Activated CD8-positive, alpha-beta T cell treated with anti-CD3 and anti-CD28 coated beads, Interleukin-2, amount 10 ng/mL, durations not matched to agents 7 days and 5 days (primary cell): ENCODE measurements at places on chromosomes 4 and X.

DNA sequence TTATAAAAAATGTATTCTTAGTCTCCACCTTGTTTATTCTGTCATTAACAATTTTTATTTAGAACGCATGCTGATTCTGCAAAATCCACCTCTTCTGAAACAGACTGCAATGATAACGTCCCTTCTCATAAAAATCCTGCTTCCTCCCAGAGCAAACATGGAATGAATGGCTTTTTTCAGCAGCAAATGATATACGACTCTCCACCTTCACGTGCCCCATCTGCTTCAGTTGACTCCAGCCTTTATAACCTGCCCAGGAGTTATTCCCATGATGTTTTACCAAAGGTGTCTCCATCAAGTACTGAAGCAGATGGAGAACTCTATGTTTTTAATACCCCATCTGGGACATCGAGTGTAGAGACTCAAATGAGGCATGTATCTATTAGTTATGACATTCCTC, 75.6 kb upstream of the SMARCA5 start:
- DNase-seq = no peak

DNA sequence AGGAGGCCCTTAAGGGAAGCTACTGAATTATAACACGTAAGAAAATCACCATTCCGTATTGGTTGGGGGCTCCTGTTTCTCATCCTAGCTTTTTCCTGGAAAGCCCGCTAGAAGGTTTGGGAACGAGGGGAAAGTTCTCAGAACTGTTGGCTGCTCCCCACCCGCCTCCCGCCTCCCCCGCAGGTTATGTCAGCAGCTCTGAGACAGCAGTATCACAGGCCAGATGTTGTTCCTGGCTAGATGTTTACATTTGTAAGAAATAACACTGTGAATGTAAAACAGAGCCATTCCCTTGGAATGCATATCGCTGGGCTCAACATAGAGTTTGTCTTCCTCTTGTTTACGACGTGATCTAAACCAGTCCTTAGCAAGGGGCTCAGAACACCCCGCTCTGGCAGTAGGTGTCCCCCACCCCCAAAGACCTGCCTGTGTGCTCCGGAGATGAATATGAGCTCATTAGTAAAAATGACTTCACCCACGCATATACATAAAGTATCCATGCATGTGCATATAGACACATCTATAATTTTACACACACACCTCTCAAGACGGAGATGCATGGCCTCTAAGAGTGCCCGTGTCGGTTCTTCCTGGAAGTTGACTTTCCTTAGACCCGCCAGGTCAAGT, 6.9 kb upstream of the MSANTD1 start:
- DNase-seq = no peak

GRCh38 chr4:114250439-114250891, 271.0 kb upstream of the ARSJ start:
- no peak for DNase-seq

GRCh38 chr4:5709207-5709575, 832 bp upstream of the EVC2 start:
- DNase-seq = no peak

GRCh38 chr4:4480685-4481398, 61.0 kb downstream of the STX18 start:
- no peak for DNase-seq

DNA sequence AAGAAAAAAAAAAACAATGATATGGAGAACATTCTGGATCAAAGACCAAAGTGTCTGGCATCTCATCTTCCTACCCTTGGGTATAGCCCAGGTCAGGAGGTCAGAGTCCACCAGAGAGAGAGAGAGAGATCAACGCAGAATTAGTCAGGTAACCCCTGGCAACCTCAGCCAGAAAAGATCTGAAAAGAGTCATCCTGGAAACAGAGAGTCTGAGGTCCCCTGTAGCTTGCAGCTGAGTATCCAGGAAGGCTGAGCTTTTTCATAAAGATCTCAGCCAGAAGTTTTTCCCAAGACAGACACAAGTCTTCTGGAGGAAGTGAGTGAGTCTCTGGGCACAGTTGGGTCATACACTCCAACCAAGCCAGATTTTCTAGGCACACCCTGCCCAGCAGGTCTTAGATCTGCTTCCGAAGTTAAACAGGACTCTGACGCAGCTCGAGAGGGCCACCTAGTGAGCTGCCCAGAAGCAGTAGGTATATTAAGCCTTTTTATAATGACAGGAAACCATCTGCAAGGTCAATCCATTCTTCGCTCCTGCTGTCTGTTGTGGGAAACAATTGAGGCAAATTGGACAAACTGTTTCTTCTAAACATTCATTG, 35.7 kb downstream of the ACE2 start:
- peak; percentile 35 for DNase-seq

GRCh38 chr4:183561905-183562304, 57.0 kb downstream of the ING2 start:
- no peak for DNase-seq

DNA sequence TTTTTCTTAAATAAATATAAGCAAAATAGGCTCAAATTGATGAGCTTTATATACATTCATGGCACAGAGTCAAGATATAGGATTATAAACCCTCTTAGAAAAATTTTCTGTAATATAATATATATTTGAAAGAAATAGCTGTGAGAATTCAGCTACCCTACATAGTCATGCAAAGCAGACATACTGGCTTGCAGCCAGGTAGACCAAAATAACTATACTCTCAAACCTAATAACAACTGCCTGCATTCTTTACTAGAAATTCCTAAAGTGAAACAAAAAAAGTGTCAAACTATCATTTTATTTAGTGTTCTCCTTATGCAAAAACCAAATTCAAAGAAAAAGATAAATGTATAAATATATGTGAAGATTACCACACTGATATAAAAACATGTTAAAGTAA, 1390.2 kb downstream of the C4orf33 start:
- DNase-seq = no peak

DNA sequence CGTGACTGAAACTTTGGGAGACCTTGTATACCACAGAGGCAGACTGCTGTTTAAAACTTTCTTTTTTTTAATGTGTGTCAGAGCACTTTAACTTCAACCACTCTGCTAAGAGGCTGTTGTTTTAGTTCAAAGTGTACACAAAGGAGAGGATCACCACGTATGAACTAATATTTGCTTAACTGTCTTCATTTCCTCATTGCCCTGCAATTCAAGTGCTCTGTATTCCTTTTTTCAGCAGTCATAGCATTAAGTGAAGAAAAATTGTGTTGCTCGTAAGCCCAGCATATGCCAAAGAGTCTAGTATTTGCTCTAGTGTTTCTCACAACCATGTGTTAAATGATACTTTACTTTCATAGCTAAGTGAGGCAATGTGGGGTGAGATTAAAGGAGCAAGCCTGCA, 63.0 kb upstream of the HHIP start:
- DNase-seq = no peak

DNA sequence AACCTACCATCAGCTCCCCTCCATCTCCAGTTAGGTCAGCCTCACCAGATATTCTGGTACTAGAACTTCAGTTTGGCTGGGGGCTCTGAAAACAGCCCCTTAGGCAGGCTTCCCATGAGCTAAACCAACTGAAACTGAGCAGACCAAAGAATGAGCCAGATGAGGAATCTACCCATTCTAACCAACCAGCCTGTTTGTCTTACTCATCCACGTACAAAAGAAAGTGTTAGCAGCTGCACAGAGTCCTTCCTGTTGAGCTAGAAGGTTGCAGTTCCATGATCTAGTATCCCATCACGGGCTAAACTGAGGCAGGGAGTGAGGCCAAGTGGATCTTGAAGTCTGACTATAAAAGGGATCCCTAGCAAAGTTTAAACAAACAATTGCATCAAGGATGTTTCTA, 17.5 kb downstream of the MAGEA9B start:
- DNase-seq = no peak

DNA sequence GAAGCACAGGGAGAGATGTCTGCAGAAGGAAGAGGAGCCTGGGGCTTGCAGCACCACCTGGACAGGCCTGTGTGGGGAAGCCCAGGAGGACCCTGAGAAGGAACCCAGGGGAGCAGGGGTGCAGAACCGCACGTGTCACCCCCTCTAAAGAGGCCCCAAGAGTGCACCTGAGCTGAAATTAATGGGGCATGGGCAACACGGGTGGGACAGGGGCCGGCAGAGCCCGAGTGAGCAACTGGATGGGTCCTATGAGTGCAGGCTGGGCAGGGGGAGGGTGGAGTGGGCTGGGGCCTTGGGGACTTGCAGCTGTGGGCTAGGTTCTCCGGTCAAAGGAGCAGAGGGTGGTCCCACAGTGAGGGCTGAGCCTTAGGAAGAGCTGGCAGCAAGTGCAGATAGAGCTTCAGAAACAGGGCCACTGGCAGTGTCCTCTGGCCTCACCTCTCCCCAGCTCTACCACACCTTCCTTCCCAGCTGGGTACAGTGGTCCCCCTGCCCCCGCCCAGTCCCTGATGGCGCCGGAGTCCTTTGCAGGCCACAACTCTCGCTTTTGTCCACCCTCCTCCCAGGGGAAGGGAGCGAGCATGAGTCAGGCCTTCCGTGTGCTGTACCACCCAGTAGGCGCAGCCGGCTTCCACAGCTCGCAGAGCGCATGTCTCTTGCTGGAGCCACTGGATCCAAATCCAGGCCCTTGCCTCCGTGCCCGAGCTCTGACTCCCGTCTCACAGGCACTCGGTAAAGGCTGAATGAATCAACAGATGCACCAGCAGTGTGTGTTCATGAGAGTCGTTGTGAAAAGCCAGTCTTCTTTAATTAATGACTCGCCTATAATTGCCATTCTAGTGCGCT, 131.6 kb downstream of the HMX1 start:
- no peak for DNase-seq

DNA sequence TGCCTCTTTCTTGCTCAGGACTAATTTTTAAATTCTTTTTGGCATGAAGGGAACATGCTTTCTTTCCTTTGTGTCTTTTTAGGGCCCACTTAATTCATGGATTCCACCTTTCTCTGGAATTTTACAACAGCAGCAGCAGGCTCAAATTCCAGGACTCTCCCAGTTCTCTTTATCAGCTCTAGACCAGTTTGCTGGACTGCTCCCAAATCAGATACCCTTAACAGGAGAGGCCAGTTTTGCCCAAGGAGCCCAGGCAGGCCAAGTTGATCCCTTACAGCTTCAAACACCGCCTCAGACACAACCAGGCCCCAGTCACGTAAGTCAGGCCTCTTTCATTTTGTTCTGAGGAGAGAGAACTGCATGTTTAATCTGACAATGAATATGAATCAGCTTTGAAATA, 2.3 kb downstream of the ODAM start:
- DNase-seq = no peak

DNA sequence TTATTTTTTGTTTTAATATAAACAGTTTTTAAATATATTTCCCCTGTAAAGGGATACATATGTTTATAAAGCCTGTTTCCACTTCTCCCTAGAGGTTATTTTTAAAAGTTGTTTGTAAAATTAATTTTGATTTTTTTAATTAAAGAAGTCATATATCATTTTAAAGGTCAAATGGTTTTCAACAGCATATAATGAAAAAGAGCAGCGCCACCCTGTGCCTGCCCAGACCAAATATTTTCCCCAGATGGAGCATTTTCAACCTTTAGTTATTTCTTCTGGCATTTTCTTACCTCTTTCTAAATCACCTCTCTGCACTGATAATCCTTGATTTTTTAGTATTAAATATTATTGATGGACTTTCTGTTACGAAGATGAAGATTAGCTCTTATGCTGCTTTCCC, 21.0 kb downstream of the MSX1 start:
- DNase-seq = no peak

DNA sequence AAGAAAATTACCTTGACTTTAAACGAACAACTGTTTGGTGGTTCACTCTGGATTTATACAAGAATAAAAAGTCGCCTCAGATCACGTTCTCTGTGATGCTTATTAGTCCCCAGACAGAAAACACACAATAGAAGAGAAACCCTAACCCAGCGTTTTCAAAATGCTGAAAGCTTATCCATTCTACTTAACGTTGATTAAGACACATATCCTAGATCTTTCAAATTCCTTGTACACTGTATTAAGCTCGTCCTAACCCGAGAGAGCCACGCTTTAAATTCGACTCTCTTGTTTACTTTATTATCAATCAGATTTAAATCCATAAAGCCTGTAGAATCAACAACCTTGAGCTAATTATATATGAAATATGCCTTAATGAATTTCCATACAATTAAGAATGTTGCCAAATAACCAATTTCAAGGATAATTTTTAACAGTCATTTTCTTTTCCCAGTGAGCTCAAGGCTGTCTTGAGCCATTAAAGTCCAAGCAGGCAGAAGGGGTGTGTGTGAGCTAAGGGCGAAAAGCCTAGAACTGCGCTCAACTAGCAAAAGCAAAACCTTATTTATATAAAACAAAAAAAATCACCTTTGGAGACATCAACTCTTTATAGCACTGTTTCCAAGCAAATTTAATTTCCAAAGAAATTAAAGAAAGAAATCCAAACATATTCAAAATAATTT, 981 bp upstream of the PITX2 start:
- DNase-seq = no peak

DNA sequence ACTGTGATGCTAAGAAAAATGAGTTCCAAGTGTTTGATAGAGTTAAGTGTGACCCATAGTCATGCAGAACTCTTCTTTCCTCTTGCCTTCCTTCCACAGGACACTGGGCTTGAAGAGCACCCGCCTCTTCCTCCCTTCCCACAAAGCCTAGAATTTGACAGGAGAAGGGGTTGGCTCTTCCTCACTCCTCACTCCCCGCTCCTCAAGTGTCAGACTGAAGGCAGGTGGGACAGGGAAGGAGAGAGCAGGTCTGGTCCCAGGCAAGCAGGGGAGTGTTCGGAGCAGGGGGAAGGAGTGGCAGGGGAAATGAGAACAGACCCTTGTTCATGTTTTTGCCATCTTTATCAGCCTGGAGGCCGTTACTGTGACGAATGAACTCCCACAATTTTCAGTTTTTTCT, 10.7 kb downstream of the MAGED2 start:
- DNase-seq = no peak

DNA sequence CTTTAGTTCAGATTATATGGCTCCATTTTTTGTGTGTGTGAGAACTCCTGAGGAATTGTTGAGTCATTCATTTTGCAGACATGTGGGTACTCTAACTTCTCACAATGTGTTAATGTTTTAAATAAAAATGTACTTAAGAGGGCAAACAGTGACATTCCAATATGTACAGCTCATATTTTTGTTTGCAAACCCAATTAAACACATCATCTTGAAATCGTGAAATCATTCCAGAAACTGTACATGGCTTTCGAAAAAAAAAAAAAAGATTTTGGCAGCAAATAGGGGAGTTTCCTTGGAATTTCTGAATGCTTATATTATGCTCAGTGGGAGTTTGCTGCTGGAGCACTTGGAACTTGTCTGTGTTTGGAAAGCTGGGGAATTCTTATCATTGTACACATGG, 85.0 kb downstream of the HPGD start:
- no peak for DNase-seq

- no peak for DNase-seq
Observed at GRCh38 chr4:7783541-7783940, 156.1 kb downstream of the AFAP1 start.
